Cerebellar nuclear complex (tissue), 1 donor: ENCODE measurements at places on chromosomes 16 and 17.
A peak's percentile ranks its signal among the peaks of the same experiment; 100 is the strongest.

GRCh38 chr16:3922241-3922640 is 41.7 kb upstream of the CREBBP start:
- no peak for DNase-seq

GRCh38 chr17:20306924-20307323 is 160.4 kb downstream of the LGALS9B start:
- DNase-seq: no peak

- DNase-seq: no peak
These were observed 12.7 kb upstream of the STAC2 start for GRCh38 chr17:39238311-39238972.

DNA sequence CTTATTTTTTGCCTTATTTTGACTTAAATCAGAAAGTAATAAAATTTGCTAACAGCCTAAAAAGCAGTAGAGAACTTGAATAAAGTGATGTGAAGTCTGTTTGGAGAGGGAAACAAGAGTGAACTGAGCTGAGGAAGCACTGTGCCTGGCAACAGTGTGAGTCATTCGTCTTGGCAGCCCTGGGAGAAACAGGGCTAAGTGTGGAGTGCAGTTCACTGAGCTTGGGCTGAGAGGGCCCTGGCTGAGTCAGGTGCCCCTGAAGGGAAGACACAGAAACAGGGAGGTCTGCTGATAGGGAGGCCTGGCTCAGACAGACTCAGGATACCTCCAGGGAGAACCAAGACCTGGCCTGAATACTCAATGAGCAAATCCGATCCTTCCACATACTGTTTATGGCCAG is 132.1 kb downstream of the HS3ST4 start:
- no peak for DNase-seq

DNA sequence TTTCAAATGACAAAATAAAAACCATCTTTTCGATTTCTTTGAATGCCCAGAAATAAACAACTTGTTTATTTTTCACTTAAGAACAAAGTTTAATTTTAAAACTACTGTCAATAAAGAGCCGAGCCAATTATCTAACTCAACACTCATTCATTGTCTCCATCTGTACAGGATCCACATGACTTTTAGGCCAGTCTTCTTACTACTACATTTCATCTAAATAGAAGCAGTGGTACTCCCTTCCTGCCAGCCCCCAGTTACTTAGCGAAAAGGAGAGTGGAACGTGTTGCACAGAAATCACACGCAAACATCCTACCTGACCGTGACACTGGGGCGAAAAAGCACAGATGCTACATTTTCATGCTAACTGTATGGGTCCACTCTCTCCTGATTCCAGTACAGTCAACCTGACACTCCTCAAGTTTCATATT is 1.2 kb downstream of the GNA13 start:
- DNase-seq: no peak

DNA sequence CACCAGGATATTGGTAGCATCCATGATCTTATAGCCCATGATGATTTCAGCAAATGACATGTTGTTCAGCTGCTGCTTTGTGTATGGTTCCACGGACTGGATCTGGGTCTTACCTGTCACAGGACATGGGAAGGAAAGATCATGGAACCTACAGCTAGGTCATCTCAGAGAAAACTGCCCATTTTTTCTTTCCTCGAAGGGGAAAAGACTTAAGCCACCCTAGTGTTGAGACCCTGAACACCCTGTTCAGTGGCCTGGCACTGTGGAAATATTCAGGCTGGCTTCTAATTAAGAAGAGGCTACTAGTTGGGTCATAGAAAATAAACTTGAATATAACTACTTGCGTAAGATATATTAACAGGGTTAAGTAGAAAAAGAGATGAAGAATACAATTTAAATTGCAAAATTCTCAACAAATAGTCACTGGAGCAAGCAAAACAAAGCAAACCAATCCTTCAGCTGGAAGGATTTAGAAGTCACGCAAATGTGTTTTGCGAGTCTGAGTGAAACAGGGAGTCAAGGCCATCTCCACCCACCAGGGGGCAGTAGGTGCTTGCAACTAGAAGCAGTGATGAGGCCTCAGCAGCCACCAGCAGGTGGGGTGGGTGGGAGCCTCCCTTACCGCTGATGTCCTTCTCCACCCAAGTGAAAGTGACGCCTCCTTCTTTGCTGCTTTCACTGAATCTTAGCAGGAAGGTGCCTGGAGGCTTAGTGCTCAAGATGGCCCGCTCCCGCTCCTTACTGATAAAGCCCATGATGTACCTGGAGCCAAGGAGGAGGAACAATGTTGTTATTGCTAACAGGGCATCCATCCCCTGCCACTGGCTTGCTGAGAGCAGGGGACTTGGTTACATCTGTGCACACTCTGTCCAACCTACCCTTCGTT is 34.3 kb downstream of the STAT5A start:
- DNase-seq: peak; percentile 31

- no peak for DNase-seq
These were observed 29.3 kb upstream of the CNEP1R1 start for GRCh38 chr16:49995720-49996119.

DNA sequence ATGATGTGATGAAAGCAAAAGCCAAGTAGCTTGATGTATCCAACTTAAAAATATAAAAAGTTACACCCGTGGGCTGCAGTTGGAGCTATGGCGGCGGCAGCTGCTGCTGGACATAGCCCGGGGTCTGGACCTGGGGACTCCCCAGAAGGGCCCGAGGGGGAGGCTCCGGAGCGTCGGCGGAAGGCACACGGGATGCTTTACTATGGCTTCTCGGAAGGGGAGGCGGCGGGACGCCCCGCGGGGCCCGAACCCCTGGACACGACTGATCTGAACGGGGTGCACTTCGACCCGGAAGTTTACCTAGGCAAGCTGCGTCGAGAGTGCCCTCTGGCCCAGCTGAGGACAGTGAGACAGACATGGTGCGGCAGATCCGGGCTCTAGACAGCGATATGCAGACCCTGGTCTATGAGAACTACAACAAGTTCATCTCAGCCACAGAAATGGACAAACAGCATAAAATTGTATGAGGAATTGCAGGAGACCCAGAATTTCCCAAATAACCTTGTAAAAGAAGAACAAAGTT is 109.5 kb upstream of the EEF2KMT start:
- no peak for DNase-seq

DNA sequence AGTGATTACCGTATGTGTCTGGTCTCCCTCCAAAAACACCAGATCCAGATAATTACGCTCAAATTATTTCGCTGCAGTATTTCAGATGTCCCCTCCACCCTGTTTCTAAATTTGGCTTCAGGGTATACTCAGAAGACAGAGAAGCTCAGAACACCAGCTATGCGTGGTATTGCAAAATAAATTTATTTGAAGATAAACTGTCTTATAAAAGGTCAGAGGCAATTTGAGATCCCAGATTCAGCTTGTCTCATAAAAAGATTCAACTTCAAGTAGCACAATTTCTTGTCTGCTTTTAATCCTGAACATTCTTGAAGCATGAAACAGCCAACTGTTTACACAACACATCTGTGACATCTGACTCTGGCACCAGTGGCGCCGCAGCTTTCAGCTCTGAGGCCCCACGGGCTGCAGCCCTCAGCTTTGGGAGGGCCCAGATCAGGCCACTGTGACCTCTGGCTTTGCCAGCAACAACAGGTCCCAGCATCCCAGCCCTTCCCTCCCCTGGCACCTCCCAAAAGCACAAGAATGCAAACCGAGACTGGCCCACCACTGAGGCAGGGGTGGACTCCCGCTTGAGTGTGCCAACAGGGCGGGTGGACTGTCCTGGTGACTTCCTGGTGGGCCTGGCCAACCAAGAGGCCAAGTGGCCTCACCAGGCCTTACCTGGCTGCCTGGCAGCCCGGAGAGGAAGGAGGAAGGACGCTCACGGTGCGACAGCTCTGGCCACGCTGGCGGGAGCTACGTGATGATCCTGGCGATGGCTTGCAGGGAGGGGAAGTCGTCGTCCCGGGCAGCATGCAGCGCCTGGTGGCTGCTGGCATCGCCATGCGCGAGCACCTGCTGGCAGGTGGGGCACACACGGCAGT is 8.0 kb downstream of the SYNGR3 start:
- DNase-seq: no peak

GRCh38 chr17:17176341-17176740 is 29.8 kb downstream of the PLD6 start:
- DNase-seq: no peak

DNA sequence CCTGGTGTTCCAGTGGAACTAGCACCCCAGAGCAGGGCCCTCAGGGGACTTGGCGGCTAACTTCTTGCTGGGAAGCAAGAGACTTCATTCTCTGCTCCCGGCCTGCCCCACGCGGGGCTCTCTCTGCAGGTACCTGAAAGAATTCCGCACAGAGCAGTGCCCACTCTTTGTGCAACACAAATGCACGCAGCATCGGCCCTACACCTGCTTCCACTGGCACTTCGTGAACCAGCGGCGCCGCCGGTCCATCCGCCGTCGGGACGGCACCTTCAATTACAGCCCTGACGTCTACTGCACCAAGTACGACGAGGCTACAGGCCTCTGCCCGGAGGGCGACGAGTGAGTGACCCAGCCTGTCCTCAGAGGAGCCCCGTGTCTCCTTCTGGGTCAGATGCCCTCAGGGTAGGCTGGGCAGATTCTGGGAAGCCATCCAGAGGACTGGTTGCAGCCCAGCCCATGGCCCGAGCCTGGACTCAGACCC is 25.1 kb downstream of the UNK start:
- no peak for DNase-seq

DNA sequence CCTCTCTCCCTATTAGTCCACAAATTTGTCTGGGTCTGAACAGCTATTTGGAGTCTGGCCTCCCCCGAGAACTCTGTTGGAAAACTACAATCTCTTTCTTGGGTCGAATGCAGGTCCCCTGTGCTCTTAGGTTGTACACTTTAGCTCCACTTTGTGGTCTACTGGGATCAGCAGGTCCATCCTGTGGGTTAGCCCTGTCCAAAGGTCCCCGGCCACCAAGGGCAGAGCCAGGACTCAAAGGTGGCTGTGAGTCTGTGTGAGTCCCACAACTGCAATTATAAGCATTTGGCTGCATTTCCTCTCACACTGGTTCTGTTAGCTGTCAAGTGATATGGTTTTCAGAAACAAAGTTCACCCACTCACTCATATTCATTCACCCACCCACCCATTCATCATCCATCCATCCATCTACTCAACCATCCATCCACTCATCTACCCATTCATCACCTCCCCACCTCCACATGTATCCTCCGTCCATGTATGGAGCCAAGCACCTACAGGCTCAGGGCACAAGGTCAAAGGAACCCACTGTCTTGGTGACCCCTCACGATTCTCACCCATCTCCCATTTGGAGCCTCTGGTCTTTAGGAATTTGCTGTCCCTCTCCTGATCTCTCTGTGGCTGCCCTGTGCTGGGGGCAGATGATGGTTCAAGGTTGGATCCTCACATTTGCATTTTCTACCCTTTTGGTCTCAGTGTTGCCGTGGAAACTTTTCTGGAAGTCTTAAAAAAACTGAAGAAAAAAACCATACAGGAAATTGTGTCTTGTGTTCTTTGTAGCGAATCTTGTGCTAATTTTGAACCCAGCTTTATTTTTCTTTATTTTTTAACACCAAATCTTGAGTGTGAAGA is 45.8 kb downstream of the IRF8 start:
- DNase-seq: no peak

GRCh38 chr16:22424161-22424937 is 49.9 kb upstream of the CDR2 start:
- DNase-seq: peak; percentile 76
